ENCODE measurements at places on chromosomes 16 and 17.

- no peak for DNase-seq
These were observed 2.6 kb downstream of the KIFC3 start for GRCh38 chr16:57799600-57800199.

GRCh38 chr16:23058576-23058975, 90.7 kb downstream of the USP31 start:
- no peak for DNase-seq

DNA sequence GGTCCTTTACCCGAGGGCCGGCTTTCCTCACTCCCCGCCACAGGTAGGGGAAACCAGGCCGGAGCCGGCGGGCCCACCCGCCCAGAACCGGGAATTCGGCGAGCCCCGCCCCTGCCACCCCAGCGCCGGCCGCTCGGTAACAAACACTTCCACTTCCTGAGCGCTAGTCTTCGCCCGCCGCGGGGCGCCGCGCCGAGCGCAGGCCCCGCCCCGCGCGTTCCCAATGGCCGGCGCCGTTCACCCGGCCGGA, 224 bp upstream of the NHERF1 start:
- no peak for DNase-seq

GRCh38 chr17:17769869-17770631, 66.7 kb downstream of the SREBF1 start:
- DNase-seq = no peak
